Kasumi-1 (cell line): ENCODE measurements at places on chromosomes 16 and 17.

DNA sequence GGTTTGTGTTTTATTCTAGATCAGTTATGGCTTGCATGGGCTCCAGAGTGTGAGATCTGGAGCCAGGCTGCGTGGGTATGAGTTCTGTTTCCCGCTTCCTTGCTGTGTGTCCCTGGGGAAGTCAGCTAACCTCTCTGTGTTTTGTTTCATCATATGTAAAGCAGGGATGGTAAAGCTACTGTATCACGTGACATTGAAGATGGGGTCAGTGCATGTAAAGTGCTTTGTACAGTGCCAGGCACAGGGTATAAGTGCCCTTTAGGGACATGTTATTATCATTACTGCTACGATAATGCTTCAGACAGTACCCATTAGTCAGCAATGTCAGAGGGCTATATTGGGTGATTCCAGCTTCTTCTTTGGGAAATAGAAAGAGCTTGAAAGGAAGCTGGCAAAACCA is 186.2 kb downstream of the FOXL1 start:
- DNase-seq = no peak

DNA sequence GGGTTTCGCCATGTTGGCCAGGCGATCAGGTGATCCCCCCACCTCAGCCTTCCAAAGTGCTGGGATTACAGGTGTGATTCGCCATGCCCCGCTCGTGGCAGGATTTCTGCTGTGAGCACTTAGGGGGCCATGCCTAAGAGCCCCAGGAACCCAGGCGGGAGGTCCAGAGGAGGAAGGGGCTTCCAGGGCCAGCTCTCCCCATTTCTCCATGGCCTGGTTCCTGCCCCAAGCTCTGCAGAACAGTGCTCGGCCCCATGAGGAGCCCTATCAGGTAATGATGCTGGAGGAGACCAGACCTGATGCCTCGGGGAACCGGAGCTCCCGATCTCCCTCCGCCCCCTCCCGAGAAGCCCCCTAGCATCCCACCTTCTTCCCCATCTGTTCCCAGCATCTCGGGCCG is 53.6 kb downstream of the RMI2 start:
- DNase-seq = no peak

DNA sequence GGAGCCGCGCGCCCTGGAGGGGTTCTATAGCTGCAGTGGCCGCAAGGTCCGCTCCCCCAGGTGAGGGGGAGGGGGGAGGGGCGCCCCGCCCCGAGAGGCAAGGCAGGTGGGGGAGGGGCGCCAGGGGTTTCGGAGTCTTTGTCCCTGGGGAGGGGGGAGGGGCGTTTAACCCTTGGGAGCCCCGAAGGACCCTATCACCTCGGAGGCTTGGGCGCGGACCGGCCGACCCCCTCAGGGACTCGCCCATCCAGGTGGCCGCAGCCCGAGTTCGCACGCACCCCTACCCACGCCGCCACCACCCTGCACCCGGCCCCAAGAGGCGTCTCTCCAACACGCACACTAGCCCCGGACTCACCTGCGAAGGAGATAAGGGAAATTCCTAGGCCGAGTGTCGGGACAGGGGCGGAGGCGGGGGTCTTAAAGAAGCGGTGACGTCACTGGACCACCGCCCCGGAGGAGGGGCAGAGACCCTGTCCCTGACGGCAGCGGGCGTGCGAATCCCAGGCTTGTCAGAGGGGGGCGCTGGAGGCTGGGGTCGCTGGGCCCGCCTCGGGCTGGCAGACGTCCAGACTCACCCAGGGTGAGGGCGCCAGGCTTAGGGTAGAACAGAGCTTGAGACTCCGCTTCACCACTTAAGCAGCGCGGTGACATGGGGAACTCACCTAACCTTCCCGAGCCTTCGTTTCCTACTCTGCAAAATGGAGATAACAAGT is at the start of gene CLDN6:
TSS of gene CLDN6 (minus strand) at position 390 of the 713 bp plus-strand sequence. CDS start 2,162 bp downstream, outside the sequence.
- no peak for DNase-seq

DNA sequence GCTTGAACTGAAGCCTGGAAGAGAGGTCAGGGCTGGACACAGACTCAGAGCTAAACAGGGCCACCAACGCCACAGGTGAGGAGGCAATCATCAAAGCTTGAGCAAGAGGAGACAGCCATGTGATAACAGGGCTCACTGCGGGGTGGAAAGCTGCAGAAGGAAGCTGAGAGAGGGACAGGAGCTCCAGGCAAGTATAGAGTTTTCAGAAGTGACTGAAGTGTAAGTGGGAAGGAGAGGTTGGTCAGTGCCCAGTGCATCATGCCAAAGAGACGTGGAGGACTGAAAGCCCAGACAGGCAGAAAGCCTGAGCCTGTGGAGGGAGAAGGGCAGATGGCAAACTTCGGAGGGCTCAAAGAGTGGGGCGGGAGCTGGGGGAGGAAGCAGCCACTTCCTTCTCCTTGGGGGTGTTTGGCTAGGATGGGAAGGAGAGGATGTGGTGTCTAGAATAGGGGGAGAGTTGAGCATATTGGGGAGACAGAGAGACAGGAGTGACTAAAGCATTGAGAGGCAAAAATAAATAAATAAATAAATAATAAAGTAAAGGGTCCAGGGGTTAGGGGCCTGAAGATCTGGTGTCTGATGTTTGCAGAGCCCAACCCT is 2.6 kb downstream of the KIFC3 start:
- DNase-seq = peak; percentile 69

GRCh38 chr16:11056090-11056992 is 112.0 kb downstream of the CLEC16A start:
- no peak for DNase-seq

DNA sequence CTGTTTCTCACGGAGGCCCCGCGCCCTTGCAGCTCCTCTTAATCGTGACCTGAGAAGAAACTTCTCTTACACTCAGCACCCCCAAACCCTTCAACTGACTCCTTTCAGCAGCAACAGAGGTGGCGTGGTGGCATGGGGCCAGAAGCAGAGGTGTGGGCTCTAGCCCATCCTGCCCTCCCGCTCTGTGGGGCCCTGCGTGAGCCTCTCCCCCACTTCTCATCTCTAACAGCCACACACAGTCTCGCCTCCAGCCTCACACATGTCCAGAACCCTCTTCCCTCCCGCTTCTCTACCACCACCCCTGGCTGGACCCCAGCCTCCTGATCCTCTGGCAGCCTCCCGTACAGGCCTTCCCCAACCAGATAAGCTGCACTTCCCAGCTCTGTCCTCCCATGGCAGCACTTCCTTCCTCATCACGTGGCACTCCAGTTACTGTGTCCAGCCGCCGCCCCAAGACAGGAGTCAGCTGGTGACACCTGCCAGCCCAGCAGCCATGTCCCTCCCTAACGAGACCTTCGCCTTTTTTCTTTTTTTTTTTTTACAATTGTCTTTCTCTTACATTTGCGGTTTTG is 30.5 kb downstream of the NSMCE1 start:
- DNase-seq = no peak

DNA sequence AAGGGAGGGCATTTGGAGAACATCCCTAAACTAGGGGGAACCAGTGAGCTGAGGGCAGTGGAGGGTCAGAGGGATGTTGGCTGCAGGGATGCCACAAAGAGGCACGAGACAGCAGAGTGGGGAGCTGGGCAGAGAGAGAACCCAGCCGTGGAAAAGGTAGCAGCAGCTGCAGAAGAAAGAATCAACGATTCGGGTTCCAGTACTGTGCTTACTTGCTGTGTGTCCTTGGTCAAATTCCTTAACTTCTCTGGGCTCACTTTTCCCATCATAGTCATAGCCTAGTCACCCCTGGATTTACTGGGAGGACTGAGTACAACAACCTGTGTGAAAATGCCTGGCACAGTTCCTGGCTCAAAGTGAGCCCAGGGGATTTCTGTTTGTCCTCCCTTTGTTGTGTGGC is 12.8 kb upstream of the MMP2 start:
- DNase-seq = no peak

- no peak for DNase-seq
These were observed 75.5 kb downstream of the RPA1 start for GRCh38 chr17:1905190-1905913.

DNA sequence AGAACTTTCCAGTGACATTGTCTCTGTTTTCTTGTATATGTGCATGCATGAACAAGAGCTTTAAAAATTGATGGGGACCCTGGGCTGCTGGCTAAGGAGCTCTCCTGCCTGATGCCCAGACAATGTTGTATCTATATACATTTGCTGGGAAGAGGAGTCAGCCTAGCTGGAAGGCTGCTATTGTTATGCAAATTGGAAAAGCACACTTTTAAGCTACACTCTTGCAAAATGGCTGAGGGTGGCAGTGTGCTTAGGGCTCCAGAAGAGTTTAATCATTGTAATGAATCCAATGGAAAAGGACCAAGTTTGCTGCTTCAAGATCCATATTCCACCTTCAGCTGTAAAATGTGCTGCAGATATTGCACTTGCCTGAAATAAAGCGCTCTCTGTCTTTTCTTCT is 171.8 kb downstream of the PRKCA start:
- DNase-seq = no peak

DNA sequence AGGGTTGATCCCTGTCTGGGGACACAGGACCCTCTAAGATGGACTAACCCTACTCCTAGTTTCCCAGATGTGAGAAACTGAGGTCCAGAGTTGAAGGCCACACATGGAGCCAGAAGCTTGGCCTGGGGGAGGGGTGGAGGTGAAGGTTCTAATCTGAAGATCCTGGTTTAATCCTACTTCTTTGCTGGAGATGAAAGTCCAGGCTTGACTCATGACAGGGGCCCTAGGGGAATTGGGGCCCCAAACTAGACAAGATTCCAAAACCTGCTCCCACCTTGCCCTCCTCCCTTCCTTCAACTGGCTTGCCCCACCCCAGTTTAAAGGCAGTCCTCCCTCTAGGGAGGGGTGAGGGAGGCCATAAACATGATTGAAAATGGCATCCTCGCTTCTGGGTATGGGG is 21.6 kb downstream of the IGF2BP1 start:
- no peak for DNase-seq

DNA sequence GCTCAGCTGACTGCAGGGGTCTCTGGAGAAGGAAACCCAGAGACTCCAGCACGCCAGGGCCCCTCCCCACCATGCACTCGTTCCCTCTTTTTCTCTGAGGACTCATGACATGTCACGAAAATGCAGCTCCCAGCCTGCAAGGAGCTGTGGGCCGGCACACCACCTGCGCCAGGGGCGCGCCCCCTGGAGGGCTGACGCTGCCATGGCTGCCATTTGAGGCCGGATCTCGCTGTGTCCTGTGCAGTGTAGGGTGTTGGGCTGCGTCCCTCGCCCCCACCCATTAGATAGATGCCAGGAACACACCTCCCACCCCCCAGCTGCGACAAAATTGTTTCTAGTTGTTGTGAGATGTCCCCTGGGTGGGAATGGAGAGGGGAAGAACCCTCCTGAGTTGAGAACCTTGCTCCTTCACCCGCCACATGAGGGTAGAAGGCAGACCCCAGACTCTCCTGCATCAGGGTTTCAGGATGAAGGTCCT is 8.2 kb downstream of the SYNGR2 start:
- DNase-seq = peak; percentile 78

GRCh38 chr17:77590951-77591735 is 367.4 kb upstream of the TNRC6C start:
- no peak for DNase-seq

DNA sequence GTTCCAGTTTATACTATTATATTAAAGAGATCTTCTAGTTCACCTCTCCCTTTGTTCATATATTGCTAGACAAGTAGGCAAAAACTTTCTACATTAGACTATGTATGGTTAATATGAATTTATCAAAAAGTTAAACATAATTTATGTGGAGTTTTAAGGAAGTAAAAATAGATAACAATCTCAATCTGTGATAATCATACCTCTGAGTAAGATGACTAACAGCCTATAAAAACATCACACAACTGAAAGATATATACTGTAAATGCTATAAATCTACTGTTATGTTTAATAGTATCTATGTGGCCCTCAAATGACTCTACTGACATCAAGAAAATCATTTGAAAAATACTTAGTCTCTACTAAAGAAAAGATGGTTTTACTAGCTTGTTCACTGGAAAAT is 37.1 kb downstream of the AP1G1 start:
- no peak for DNase-seq

GRCh38 chr16:546909-547770 is 13.1 kb upstream of the PRR35 start:
- DNase-seq = peak; percentile 43

DNA sequence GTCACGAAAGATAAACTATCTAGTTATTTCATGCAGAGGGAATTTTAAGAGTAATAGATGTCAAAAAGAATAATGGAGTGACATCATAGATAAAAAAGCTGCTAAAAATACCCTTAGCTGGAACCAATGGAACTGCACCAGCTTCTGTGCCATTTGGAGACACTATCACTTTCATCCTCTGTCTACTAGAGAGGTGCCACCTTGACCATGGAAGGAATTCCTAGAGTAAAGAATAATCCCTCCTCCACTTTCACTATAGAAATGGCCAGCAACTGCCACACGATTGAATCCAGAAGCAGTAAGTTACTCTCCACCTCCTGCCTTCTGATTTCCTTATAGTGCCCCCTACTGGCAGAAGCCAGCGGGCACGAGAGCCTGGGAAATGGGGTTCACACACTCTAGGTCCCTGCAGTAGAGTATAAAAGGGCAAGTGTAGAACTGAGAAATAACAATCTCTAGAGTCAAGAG is 2.8 kb upstream of the ALDH3A2 start:
- DNase-seq = peak; percentile 13

DNA sequence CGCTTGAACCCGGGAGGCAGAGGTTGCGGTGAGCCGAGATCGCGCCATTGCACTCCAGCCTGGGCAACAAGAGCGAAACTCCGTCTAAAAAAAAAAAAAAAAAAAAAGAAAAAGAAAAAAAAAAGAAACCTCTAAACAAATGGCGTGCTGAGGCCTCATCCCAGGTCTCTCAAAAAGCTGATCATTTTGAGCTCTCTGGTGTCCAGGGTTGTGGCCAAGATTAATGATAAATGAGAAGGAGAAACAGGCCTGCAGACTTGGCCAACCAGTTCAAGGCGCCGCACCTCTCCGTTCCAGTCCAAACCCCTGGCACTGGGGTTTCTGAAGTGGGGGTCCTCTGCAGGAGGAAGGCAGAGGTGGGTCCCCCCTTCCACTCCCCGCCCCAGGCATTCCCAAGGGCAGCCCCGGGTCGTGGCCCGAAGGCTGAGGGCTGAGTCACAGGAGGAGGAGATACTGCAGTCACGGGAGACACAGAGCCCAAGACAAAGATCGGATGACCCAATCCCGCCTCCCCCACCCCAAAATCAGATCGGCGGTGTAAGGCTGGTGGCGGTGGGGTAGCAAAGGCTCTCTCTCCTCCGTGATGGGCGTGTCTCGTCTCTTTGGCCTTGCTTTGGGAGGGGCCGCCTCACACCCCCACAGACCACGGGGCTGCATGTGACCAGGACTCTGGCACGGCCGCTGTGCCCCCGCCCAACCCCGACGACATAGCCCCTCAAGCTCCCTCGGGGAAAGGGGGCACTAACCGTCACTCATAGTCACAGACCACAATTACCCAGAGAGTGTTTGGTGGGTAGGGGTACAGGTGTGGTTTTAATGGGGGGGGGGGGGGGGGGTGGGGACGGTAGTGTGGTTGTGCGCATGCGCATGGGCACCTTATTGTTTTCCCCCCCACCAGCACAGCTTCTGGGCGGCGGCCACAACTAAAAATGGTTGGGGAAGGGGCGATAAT is 1.1 kb downstream of the VAT1 start:
- DNase-seq = peak; percentile 21
